ENCODE measurements at places on chromosomes 12 and 14.

DNA sequence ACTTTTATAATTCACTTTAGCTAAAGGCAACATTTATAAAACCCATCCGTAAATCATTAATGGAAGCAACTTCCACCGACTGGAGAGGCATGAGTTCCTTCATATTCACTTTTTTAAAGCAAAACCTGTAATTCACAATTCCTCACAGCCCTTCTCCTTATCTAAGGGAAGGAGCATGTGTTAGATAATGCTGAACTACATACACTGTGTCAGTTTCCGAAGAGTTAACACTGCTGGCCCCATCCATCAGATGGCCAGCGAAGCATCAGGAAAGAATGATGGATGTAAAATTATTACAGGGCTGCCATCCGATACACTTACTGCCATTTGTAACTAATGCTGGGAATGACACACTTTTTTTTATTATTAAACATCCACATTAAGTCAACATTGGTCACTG, 392.8 kb downstream of the SOX5 start:
- no peak for DNase-seq

DNA sequence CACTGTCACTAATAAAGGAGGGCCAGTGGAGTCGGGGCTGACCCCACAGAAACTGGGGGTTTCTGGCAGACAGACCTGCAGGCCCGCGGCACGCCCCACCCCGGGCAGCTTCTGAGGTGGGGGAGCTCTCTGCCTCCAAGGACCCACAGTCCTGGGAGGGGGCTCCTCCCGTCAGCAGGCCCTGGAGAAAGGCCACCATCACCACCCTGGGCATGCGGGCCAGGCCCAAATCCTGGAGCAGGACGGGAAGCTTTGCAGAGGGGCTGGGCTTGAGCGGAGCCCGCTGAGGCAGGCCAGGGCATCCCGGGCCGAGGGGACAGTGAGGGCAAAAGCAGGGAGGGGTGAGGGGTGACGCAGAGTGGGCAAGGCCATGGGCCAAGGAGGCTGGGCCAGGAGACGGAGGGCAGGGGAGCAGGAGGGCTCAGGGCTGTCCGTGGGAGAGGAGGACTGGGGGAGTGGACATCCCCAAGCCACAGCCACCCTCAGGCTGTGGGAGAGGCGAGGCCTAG, 11.1 kb upstream of the GPR132 start:
- no peak for DNase-seq

- no peak for DNase-seq
These were observed 111.9 kb upstream of the PRMT8 start for GRCh38 chr12:3379079-3379478.

DNA sequence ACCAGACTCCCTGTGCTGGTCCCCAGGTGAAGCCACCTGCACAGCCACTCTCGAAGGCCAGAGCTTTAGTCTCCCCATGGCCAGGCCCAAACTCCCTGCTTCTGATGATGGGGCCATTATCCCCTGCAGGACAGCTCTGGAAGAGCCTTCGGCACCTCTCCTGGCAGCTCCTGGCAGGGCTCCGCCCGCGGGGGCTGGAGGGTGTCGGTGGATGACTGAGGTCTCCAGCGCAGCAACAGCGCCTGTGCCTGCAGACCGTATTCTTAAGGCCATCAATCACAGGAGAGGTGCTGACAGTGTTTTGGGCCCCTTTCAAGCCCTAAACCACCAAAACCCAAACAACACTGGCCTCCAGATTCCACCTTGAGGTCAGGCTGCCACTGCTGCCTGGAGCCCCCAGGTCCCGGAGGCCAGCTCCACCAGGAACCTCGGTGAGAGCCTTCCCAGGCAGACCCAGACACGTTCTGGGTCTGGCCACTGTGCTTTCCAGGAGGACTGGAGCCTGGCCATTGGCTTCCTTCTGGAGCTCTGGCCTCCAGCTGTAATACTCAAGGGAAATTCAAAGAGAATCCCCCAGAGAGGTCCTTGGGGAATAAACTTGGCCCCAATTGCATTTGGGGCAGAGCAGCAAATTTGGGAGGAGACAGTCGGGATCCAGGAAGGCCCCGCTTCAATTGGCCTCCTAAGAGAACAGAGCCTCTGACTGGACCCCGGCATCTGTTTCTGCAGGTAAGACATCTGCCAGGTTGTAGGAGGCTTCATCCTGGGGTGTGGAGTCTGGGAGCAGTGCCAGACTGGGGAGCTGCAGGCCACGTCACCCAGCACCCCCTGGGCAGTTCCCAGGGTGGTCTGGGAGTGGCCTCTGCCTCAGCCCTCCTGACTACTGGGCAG, 210.6 kb upstream of the RTL1 start:
- no peak for DNase-seq

All from CD4-positive, alpha-beta T cell treated with Interleukin-12 subunit alpha and Interleukin-12 subunit beta, for 1 hour (primary cell).